Stimulated activated CD4-positive, alpha-beta T cell treated with anti-CD3 and anti-CD28 coated beads, Interleukin-15, amount 100 ng/mL, for 24 hours (primary cell): ENCODE measurements at places on chromosomes 3 and 15.

DNA sequence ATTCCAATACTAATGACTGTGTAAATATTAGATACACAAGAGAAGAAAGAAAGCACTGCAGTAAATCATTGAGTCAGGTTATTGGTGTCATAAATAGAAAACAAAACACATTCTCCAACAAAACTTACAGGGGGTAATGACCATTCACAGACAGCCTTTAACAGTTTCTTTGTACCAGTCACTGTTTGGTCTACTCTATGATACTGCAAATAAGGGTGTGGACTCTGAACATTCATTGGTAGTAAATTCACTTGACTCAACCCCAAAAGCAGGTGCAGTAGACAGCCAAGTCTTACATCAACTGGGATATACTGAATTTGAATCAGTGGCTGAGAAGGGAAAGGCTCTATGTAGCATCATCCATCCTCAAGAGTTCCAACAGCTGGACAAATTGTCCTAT lies 463.5 kb downstream of the FOXP1 start:
- DNase-seq, result no peak

DNA sequence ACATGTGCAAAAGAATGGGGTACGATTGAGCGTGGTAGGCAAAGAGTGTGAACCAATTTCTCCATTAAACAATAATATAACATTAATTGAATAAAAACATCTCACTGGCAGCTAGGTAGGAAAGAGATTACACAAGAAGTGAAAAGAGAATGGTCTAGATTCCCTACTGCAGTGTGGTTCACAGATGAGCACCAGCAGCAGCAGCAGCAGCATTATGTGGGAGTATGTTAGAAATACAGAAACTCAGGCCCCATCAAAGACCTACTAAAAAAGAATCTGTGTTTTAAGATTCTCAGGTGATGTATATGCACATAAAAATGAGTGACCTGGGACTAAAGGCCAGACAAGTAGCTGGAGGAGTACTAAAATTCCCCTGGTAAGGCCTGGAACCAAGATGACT lies 118.2 kb downstream of the ADAM10 start:
- no peak for DNase-seq

GRCh38 chr3:172929451-172929850 lies 178.9 kb downstream of the ECT2 start:
- DNase-seq, result no peak

- no peak for DNase-seq
Observed at GRCh38 chr3:182913889-182914288, 66.4 kb downstream of the DCUN1D1 start.

DNA sequence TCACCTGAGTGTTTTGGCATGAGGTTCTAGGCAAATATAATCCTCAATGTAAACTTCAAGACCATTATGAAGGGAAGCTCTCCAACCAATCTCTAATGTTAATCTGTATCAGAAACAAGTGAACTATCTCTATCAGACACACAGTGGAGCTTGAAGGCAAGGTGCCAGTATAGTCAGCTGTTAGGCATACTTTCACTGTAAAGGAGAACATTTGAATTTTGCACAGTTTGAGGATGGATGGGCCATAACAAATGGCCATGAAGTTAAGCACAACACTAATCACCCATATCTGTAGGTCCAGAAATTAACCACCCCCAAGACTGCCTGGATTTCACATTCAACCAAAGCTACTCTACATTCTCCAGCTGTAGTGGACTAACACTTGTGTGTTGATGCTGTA lies 69.1 kb upstream of the LMOD3 start:
- no peak for DNase-seq

GRCh38 chr3:12854565-12854964 lies 13.2 kb upstream of the RPL32 start:
- DNase-seq, result no peak

GRCh38 chr15:67033012-67033411 lies 32.4 kb upstream of the SMAD3 start:
- peak; percentile 46 for DNase-seq
